ENCODE measurements at places on chromosomes 7 and 10.
A peak's percentile ranks its signal among the peaks of the same experiment; 100 is the strongest.

GRCh38 chr10:61606959-61607907 is 55.5 kb upstream of the CABCOCO1 start:
- no peak for DNase-seq

GRCh38 chr10:13730956-13731355 is 144.2 kb downstream of the PRPF18 start:
- DNase-seq: no peak

- no peak for DNase-seq
Measured at GRCh38 chr7:6423942-6424701, 23.6 kb downstream of the DAGLB start.

GRCh38 chr10:117365612-117366011 is 9.6 kb downstream of the PDZD8 start:
- DNase-seq: no peak

DNA sequence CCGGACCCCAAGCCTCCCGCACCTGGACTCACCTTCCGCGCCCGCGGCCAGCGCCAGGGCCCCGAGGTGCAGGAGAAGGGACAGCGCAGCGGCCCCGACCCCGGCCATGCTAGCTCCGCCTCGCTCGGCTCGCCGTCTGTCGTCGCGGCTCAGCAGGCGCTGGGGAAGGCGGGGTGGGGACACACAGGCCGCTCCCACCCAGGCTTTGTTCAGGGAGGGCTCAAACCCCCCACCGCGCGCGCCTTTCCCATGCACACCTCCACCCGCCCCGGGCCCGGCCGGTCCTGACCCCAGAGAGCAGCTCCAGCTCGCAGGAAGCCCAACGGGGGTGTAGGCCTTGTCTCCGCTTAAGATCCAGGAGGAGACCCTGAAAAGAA is at the start of gene KCP:
Gene KCP, minus strand, starts transcription at position 141 of the 377 bp plus-strand sequence. Its CDS starts 33 bp downstream, at position 108.
- DNase-seq: no peak

- no peak for DNase-seq
Measured at GRCh38 chr10:266974-267425, 131.7 kb downstream of the ZMYND11 start.

GRCh38 chr7:52382731-52383130 is 652.7 kb upstream of the POM121L12 start:
- DNase-seq: no peak

DNA sequence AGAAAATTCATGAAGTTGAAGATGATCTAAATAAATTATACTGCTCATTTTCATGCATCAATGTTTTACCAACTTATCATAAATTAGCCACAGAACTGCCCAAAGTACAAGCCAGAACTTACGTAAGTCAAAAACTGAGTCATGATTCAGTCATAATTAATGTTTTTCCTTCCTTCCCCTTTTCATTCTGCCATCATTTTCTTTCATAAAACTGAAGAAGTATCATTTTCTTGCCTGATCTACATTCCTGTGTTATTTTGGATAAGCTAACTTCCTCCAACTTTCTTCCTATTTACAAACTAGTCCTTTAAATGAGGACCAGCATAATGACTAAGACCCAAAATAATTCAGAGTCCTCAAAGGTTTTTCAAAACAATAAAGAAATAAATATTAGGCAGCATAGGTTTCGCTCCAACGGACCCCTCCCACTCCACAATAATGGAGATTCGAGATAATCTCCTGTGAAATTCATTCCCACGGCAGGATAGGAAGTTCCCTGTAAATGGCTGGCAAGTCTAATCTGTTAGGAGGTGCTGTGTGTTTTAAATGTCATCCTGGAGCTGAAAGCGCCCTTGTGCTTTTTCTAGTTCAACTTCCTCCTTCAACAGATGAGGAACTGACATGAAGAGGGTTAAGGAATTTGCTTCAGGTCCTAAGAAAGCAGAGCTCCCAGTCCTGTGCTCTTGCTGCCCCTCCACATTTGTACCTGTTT is 218.9 kb downstream of the DOCK4 start:
- DNase-seq: no peak

DNA sequence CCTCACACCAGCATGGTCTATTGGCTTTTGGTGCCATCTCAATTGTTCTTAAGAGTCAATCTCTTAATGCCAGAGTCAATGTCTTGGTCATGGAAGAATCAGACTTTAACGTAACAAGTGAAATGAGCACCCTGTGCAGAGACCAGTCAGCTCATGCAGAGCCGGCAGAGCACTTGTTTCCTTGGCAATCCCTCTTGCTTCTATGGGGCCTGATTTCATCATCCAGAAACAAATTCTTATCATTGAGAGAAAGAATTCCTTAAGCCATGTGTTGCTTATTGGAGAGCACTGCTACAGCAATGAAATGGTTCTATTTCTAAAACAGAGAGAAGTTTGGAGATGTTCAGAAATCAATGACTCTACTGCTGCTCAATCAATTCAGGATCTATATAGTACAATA is 212.8 kb downstream of the IPMK start:
- no peak for DNase-seq

DNA sequence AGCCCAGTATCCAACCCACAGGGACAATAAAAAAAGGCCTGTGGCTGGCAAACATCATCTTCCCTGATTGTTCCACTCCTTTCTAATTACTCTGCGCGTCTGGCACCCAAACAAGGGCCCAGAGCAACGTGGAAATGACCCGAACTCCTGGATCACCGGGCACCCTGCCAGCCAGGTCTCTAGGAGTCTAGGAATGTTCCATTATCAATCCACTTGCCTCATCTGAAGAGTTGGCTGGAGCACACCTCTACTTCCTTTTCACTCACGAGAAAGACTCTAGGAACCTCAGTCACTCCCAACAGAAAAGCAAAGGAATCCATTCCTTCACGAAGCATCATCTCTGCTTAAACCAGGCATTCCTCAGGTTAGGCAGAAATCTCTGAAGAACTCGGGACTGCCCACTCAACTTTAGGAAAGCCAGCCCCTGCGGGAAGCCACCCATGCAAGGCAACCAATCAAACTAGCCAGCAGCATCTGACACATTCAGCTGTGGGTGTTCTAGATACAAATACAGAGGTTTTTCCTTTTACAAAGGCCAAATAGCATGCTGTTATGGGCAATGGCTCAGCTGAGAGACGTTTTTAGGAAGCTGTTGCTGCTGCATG is 37.7 kb downstream of the ATXN7L1 start:
- no peak for DNase-seq

DNA sequence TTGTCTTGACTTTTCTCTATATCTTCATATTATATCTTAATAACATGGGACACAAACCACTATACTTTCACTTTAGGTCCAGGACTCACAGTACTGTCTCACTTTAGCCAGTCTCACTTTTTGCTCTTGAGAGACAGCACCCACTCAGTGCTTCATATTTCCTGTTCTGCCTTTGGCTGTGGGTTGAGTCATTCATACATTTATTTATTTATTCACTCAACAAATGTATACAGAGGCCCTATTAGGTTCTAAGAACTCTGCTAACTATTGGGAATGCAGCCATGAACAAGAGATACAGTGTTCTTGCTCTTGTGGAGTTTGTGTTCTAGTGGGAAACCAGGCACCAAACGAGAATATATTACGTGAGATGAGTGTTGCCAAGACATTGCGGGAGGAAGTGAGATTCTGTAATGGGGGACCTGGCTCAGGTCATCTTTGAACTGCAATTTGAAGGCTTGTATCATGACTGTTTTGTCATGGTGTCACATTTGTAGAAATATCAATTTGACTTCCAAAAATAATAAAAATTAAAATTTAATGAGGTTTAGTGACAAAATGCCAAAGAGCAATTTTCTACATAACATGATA is 190.1 kb downstream of the SDHAF3 start:
- DNase-seq: no peak

- DNase-seq: no peak
Measured at GRCh38 chr10:101244321-101245050, 15.2 kb upstream of the LBX1 start.

DNA sequence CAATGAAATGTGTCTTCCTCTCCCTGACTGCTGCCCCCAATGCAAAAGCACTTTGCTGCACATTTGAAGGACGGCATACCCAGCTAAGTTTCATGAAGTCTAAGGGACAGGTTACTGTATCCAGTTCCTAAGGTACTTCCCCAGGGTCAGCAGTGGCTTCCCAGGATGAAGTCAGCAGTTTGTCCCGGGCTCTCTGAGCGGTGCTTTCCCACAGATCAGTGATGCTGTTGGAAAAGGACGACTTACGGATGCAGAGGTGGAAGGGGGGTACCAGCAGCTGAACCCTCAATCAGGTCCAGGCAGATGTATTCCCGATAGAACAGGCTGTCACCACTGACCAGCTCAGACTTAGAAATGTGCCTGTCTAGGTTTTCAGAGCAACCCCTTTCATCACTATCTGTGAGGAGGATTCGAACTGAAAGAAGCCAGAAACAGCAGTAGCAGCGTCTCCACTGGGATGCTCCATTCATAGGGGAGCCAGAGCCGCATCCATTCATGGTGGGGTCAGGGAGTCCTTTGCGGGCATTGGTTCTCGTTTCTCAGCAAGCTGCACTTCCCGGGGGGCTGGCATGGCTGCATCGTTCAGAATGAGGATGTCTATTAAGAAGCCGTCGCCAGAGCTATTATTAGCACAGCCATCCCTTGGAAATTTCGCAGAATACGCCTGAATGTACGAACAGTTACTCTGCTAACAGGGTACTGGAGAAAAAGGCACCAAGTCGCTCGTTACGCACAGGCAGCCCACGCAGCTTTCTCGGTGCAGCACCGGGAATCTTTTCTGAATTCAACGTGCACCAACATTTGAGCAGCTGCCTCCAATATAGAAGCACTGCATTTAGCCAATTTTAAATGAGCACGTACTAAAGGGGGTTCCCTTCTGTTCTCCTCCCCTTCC is 303.7 kb downstream of the PRPF18 start:
- no peak for DNase-seq

DNA sequence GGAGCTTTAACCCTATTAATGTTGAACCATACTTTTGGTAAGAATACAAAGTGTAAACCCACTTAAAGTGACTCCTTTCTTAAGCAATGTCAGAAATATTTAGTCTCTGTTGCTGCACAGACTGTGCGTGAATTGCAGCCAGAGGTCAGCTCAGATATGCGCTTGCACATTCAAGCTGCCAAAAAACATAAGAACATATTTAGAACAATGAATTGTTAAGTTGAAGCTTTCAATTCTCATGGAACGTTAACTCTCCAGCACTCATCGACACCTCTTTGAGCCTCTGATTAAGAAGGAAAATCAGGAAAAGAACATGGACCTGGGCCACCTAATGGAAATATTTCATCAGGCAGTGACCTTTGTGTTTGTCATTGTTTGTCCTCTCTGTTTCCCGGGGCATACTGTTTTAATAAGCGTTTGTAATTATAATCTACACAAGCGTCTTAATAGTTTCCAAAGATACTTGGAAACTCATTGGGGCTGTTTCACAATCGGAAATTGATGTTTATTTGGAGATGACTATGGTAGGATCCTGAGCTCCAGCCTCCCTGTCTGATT is 193.0 kb upstream of the CELF2 start:
- no peak for DNase-seq

- no peak for DNase-seq
Measured at GRCh38 chr10:32159264-32159663, 103.0 kb upstream of the KIF5B start.

- DNase-seq: no peak
Measured at GRCh38 chr7:132666071-132666773, 90.0 kb upstream of the PLXNA4 start.

DNA sequence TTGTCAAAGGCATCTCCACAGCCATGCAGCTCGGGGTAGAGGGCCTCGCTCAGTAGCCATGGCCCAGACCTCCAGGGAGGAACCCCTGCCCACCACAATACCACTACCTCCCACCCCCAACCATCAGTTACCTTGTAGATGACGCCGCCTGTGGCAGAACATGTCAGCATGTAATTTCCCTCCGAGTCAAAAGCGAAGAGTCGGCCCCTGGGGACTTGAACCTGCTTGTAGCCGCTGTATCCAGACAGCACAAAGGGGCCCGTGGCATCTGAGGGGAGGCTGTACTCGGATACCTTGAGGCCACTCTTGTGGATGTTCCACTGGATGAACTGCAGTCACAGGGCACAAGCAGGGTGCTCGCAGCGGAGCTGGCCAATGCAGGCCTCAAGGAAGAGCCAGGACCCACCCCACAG is 16.3 kb upstream of the CYREN start:
- DNase-seq: no peak

- no peak for DNase-seq
Measured at GRCh38 chr7:27689150-27689549, 26.5 kb upstream of the HIBADH start.

DNA sequence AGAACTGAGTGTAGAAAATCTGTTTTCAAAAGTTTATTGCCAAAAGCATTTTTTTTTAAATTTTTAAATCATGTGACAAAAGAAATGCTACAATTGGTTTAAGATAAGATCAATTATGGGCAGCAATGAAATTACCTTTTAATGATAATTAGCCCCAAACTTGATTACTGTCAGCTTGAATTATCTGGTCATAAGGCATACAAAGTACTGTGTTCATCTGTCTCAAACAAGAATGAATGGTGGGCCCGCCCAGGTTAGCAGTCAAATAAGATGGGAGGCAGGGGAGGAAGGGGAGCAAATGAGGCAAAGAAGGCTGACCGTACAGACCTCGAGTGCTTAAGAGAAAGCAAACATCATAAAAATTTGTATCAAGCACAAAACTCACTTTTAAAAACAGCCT is 68.1 kb downstream of the JAZF1 start:
- DNase-seq: no peak

GRCh38 chr7:4269746-4270145 is 412.3 kb upstream of the FOXK1 start:
- DNase-seq: no peak

GRCh38 chr7:21355406-21355874 is 72.4 kb upstream of the SP4 start:
- peak; percentile 11 for DNase-seq

GRCh38 chr7:148589640-148590039 is 926 bp upstream of the C7orf33 start:
- no peak for DNase-seq

GRCh38 chr10:48214716-48215485 is 59.6 kb downstream of the FRMPD2 start:
- DNase-seq: no peak

- DNase-seq: no peak
Measured at GRCh38 chr7:7138897-7139296, 43.4 kb upstream of the C1GALT1 start.

- DNase-seq: no peak
Measured at GRCh38 chr7:69728304-69728703, 130.0 kb downstream of the AUTS2 start.

GRCh38 chr7:146136357-146136875 is 19.8 kb downstream of the CNTNAP2 start:
- DNase-seq: no peak

DNA sequence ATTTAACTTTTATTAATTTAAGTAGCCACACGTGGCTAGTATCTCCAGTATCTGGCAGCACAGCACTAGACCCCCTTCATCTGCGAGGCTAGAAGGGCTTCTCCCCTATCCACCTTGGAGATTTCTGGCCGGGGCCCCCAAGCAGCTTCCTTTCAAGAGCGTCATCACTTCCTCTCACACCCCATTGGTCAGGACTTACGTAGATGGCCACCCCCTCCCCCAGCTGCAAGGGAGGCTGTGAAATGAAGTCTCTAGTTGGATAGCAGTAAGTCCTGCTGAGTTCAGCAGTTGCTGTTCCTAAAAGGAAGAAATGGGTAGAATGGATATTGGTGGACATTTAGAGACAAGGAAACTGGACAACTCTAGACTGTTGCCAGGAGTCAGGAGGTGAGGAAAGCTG is 33.8 kb upstream of the COMTD1 start:
- DNase-seq: no peak

Data from stimulated activated CD4-positive, alpha-beta T cell treated with anti-CD3 and anti-CD28 coated beads, Interleukin-12 subunit alpha, Interleukin-12 subunit beta, amount 100 ng/mL, for 48 hours (primary cell).